Naive thymus-derived CD8-positive, alpha-beta T cell (primary cell): ENCODE measurements at places on chromosomes 1 and 21. TPM values are rescaled to one million over a fixed set of nuclear protein-coding genes. Genes with fewer than 3 reads are reported as not detected.

The SPRR5 gene
- total RNA-seq, result not detected

- H3K4me1 ChIP-seq, result peaks cover 3% of the 10 kb centered on the region
- H3K27ac ChIP-seq, result no peak overlapping the region
- DNase-seq, result no peak
- no peaks in the 10 kb centered on the region for H3K36me3 ChIP-seq
These were observed 102.1 kb downstream of the ADSS2 start for GRCh38 chr1:244349581-244350001.

The HLX gene
- total RNA-seq, result 0.10 TPM

The ADIPOR1 gene
- total RNA-seq, result 58.8 TPM
